ENCODE measurements at places on chromosomes 1 and 21. TPM values are rescaled to one million over a fixed set of nuclear protein-coding genes. Genes with fewer than 3 reads are reported as not detected.

GRCh38 chr1:1861339-1861730 lies 29.6 kb downstream of the GNB1 start:
- no peak for DNase-seq

GRCh38 chr1:6967431-6968111 lies 182.3 kb downstream of the CAMTA1 start:
- no peak for DNase-seq

DNA sequence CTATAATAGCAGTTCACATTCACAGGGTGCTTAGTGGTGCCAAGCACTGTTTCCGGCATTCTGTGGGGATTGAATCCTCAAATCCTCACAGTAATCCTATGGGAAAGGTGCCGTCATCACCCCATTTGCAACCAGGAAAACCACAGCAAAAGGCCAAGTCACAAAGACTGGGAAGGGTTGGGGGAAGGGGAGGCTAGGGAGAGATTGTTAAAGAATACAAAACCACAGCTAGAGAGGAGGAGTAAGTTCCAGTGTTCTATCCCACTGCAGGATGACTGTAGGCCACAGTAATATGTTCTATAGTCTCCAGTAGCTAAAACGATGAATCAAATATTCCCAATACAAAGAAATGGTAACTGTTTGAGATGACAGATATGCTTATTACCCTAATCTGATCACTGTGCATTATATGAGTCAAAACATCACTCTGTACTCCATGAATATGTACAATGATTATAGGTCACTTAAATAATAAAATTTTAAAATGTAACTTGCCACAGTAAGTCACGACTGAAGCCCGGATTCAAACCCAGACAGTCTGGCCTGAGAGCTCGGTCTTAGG lies 256.8 kb downstream of the TOMM20 start:
- DNase-seq, result no peak

GRCh38 chr1:93345633-93346420 lies at the start of gene DR1:
Gene DR1 (plus strand): TSS chr1:93345907. CDS start chr1:93346646, 739 bp downstream.
- DNase-seq, result peak; percentile 39

DNA sequence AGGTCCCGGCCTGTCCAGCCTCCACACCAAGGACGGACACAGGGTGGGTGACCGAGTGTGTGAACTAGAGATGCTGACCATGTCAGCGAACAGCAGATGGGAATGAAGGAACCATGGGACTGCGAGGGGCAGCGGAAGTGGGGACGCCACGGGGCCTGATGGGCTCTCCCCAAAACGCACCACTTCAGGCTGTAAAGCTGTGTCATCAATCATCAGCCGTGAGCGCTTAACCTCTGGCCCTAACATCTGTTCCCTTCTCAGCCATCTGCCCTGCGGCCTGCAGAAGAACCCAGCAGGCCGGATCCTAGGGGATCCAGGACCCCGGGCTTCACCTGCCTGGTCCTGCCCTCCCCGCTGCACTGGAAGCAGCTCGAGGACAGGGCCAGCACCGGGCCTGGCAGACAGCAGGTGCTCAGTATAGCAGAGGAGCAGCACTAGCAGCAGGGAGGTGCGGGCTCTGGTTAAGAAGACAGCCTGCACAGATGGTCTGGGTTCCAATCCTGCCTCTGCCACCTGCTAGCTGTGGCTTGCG lies 58.7 kb downstream of the DMRTB1 start:
- DNase-seq, result no peak

Gene CRB1
- not detected for total RNA-seq

Gene LMX1A
- not detected for total RNA-seq

All from esophagus squamous epithelium (tissue), 5 donors.